Bronchial smooth muscle cell (primary cell): ENCODE measurements at places on chromosomes 5 and 9. TPM values are rescaled to one million over a fixed set of nuclear protein-coding genes. Genes with fewer than 3 reads are reported as not detected.

Gene IL9
- total RNA-seq: not detected in 2 replicates

Gene CYLC2
- not detected in 2 replicates for total RNA-seq

Gene FYB1
- total RNA-seq: 0.16 TPM in 1 of 2 replicates, not detected in the other

Gene BAAT
- 0.16 TPM in 1 of 2 replicates, not detected in the other for total RNA-seq

Gene TEK
- 0.43 and 15.6 TPM in 2 replicates for total RNA-seq

Gene STPG3
- 0.16 TPM in 1 of 2 replicates, not detected in the other for total RNA-seq

Gene NPR3
- 12.0 and 74.7 TPM in 2 replicates for total RNA-seq

Gene FLT4
- total RNA-seq: 0.09 and 0.16 TPM in 2 replicates

Gene TXNDC8
- total RNA-seq: not detected in 2 replicates

Gene IFNA21
- not detected in 2 replicates for total RNA-seq

Gene FOXD4
- total RNA-seq: 0.09 and 0.16 TPM in 2 replicates

Gene ADRB2
- under 0.01 and 0.32 TPM in 2 replicates for total RNA-seq

Gene SH3RF2
- 0.09 and 0.79 TPM in 2 replicates for total RNA-seq

Gene ECPAS
- 96.8 and 106 TPM in 2 replicates for total RNA-seq

Gene FREM1
- total RNA-seq: 0.16 TPM in 1 of 2 replicates, not detected in the other

Gene MYMK
- not detected in 2 replicates for total RNA-seq
